NCI-H1436 treated with DMSO at 0.1 percent for 48 hours (cell line): ENCODE measurements at places on chromosomes 12 and 14.

- DNase-seq: no peak
Measured at GRCh38 chr12:132224484-132224883, 80.2 kb downstream of the NOC4L start.

DNA sequence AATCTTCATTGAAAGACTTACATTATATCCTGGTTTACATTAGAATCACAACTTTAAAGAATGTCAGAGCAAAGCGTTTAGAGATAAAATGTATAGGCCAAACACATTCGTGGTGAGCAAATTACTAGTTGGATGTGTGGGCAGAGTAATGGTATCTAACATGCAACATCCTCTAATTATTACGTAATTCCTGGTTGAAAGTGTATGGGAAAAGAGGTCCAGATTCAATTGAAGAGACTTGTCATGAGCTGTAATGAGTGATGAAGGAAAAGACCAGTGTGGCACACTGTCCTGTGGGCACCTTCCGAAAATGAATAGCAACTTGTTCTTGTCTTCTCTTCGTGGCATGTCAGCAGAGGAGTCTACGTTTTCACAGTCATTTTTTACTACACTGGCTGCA, 192.8 kb downstream of the LRIG3 start:
- no peak for DNase-seq

- DNase-seq: no peak
Measured at GRCh38 chr14:105473033-105473676, 1.5 kb upstream of the CRIP2 start.

- no peak for DNase-seq
Measured at GRCh38 chr14:54742492-54743350, 159.9 kb downstream of the GCH1 start.

DNA sequence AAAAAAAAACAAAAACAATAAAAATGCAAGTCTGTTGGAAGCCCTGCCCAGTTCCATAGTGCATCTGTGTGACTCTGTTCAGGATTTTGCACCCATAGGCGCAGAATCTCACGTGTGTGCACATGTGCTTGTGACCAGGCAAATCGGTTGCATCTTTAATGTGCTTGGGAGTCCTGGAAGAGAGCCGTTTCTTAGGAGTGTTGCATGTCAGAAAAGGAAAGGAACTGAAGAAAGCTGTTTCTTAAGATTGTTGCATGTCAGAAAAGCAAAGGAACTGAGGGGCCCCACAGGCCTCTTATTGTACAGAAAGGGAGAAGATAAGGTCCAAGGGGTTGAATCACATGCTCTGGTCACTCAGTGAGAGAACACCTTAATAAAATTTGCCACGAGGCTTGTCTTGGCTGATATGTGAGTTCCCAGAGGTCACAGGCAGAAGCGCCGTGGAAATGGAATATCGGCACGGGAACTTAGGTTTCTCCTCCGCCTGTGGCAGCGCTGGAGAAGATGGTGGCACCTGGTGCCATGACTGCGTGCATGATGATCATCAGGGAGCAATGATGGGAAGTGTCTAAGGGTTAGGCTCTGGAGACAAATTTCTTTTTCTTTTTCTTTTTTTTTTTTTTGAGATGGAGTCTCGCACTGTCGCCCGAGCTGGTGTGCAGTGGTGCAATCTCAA, 90.0 kb downstream of the LRRC74A start:
- DNase-seq: no peak

DNA sequence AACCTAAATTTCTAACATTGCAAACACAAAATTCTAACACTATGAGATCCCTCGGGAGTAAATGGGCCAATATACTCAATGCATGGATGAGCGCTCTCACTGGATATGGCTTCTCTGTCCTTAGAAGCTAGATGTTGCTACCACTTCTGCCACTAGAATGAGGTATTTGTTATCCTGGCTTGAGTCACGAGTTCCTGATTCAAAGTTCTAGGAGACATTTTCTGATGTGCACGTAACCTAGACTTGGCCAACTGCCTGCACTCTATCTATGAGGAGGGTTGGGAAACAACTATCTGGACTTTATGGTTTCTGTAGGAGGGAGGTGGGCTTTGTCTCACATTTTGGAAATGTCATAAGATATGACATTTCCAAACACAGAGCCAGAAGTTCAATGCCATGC, 37.6 kb downstream of the FERMT2 start:
- no peak for DNase-seq

DNA sequence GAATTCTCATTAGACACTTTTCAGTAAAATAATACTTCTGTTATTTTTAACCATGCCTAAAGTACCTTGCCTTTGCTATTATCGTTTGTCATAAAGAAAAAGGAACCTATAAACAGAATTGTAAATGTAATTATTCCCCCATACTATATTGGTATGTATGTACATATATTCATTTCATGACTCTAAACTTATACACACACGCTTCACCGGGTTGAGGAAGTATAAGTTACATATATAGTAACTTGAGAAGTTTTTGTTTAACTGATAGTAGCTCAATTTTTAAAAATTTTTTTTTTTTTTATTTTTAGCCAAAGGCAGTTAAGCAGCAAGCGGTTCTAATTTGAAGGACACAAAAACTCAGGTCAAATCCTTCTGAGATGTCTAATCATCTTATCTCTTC, 107.6 kb downstream of the PLEKHG7 start:
- no peak for DNase-seq

GRCh38 chr14:68268719-68269118, 449.1 kb downstream of the RAD51B start:
- no peak for DNase-seq

GRCh38 chr12:9759694-9760093, 1.0 kb downstream of the CD69 start:
- DNase-seq: no peak

DNA sequence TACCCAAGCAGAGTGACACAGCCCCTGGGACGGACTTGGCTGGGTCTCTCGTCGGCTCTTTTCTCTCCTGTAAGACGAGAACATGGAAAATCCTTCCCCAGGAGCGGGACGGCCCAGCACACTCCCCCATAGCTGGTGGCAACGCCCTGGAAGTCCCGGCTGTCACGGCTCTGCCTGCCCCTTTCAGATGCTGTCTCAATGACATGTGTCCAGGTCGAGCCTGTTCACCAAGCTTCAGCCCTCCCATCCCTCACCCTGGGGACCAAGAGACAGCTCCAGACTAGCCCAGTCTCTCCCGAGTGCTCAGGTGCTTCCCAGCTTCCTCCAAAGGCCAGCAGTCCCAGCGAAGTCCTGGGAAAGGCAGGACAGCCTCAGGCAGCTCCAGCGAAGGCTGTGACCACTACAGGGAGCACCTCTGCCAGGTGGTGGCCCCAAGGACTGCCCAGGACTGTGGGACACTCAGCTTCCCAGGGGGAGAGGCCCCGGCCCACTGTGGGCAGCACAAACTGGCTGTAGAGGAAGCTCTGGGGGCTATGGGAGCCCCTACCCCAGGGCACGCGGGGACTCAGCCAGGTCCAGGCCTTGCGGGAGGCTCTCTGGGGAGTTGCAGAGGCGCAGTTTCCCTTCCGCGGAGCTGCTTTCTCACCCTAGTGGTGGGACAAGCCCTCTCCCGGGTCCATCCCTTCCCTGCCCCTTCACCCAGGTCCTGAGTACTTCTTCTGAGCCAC, 33.6 kb downstream of the TNFAIP2 start:
- DNase-seq: no peak

DNA sequence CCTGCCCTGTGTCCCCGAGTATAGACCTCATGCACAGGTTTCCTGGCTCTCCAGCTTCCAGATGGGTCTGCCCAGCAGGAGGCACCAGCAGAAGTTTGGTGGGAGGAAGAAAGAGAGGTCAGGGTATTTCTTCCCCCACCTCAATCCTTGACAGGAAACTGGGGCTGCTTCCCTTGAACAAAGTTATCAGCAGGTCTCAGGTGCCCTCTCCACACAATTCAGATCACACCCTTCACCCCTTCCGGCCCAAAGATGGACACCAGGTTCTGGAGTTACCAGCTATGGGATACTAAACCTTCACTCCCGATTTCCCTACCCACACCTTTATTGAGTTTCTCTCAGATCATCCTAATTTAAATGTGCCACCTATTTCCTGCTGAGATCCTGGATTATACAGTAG, 1.2 kb downstream of the SART3 start:
- no peak for DNase-seq

- no peak for DNase-seq
Measured at GRCh38 chr12:33480366-33480765, 40.7 kb upstream of the SYT10 start.

DNA sequence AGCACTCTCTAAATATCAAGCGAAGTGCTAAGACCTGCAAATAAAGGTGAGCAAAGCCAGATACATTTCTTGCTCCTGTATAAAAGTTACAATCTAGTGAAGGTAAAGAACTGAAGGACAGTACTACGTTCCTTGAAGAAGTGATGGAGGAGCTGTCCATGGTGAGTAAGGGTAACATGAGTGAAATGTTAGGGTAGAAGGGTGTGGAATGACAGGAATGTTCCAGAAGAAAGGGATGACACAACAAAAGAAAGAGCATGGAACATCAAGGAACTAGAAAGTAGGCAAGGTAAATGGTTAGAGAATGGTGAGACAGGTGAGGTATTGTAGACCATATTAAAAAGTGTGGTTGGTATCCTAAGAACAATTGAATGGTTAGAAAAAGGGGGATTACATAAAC, 272.4 kb downstream of the ACSS3 start:
- no peak for DNase-seq

DNA sequence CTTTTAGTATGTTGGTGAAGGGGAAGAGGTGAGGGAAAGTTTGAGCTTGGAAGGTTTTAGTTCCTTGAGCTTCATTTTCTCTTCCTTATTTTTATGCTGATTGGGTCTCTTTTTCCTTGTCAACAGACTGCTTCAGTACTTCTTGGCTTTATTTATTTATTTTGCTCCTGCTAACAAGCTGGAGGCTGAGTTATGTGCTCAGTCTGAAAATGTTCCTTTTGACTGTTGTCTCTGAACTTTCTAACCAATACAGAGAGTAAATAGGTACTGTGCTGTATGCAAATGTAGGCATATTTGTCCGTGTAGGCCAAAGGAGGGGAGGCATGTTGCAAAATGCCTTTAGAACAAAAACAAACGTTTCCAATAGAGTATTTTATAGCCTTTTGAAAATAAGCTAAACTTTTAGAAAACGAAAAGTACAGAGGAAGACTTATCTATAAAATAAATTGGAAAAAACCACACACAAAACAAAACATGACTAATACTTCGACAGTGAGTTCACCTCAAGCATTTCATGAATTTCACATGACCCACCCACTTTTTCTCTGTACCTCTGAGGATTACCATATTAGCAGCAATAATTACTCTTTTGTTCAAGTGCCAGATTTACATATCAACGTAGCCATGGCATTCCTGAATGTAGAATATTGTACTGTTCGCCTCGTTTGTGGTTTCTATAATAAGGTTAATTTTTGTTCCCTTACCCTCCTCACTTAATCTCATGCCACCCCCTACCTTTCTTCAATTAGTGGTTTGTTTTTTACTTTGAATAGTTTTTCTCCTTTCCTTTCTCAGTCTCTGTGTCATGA, 4.7 kb upstream of the CREBL2 start:
- DNase-seq: no peak

DNA sequence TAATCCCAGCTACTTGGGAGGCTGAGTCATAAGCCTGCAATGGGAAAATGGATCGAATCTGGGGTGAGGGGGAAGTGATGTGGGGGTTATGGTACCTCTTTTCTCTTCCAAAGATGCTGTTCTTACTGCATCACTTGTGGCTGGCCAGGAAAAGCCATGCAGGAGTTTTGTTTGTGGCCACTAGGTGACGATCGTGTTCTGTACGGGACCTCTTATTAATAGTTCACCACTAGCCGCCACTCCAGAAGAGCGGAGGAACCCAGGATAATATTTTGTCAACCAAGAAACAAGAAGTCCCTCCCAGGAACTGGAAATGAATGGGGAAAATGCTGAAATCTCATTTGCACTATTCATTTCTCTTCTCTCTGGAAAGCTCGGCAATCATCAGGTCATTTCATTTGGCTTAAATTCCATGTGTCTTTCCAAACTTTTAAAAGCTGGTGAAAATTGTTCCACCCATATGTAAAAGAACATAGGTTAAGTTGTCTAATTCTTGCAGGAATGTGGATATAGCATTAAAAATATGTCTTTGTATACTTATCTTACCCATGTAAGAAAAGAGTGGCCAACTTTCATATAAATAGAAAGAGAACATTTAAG, 8.9 kb downstream of the GPR65 start:
- DNase-seq: no peak

DNA sequence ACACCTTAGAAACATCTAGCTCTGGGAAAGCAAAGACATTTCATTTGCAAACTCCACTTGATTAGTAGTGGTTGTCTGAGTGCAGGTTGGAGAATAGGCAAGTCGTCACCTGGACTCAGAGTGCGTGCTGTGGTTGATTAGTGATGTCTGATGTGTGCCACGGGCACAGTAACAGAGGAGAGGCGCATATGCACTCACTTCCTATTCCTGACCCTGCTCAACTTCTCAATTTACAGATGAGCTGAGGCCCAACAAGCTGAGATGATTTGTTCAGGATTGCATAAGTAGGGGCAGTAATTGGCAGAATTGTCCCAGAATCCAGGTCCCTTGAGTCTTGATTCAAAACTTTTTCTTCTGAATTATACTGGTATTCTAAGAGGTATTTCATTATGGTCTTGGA, 44.9 kb downstream of the ADCK1 start:
- no peak for DNase-seq

DNA sequence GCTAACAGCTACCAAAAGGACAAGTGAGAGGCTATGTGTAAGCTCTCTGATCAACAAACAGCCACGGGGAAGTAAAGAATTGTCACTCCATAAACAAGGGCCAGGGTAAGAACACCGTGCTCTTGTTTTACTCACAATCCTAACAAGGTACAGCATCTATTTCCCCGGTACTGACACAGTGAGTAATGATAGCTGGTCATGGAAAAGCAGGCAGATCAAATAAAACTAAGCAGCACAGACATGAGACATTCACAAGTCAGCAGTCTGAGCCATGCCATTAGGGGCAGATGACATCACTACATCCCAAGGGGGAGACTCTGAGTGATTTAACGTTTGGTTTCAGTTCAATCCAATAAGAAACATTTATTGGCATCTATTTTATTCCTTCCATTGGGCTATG, 54.4 kb downstream of the ARL6IP4 start:
- DNase-seq: no peak

DNA sequence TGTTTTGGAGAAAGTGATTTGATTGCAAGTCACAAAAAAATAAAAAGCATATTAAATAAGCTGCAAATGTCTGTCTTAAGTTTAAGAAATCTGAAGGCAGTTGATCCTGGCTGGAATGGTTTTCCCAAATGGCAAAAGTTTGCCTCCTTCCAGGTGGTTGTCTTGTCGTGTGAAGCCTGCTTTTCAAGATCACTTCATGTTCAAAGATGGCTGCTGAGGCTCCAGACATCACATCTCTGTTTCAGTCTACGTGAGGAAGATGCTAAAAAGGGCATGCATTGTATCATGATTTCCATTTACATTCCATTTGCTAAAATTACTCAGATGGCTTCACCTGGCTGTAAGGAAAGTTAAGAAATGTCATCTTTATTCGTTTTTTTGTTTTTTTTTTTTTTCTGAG, 31.6 kb upstream of the HMGA2 start:
- DNase-seq: no peak
